ENCODE measurements at places on chromosomes 13 and 19. TPM values are rescaled to one million over a fixed set of nuclear protein-coding genes. Genes with fewer than 3 reads are reported as not detected.

Gene GPC5
- total RNA-seq = 0.50 TPM

Gene TYROBP
- not detected for total RNA-seq

Gene CLEC17A
- total RNA-seq = not detected

Gene LILRB1
- not detected for total RNA-seq

Gene FREM2
- total RNA-seq = under 0.01 TPM

Gene NOVA2
- total RNA-seq = not detected

Gene SIX5
- 15.3 TPM for total RNA-seq

Gene SLC10A2
- total RNA-seq = not detected

Gene TUBA3C
- total RNA-seq = not detected

All from bronchus fibroblast of lung (primary cell).